Hair follicular keratinocyte (primary cell): ENCODE measurements at places on chromosomes 11 and 22. TPM values are rescaled to one million over a fixed set of nuclear protein-coding genes. Genes with fewer than 3 reads are reported as not detected.

P2RY2 gene
- total RNA-seq: 7.2 and 13.2 TPM in 2 replicates

C22orf15 gene
- total RNA-seq: not detected in 2 replicates

TMEM223 gene
- total RNA-seq: 42.2 and 53.8 TPM in 2 replicates

RPLP2 gene
- 674 and 1,062 TPM in 2 replicates for total RNA-seq

TESMIN gene
- total RNA-seq: 6.6 and 9.8 TPM in 2 replicates

KCNJ11 gene
- total RNA-seq: not detected in 2 replicates

MS4A6E gene
- total RNA-seq: not detected in 2 replicates

FAM180B gene
- not detected in 2 replicates for total RNA-seq

OR5L1 gene
- total RNA-seq: not detected in 2 replicates

RFPL3 gene
- total RNA-seq: not detected in 2 replicates
